ENCODE measurements at places on chromosomes 5 and 9.
A peak's percentile ranks its signal among the peaks of the same experiment; 100 is the strongest.

DNA sequence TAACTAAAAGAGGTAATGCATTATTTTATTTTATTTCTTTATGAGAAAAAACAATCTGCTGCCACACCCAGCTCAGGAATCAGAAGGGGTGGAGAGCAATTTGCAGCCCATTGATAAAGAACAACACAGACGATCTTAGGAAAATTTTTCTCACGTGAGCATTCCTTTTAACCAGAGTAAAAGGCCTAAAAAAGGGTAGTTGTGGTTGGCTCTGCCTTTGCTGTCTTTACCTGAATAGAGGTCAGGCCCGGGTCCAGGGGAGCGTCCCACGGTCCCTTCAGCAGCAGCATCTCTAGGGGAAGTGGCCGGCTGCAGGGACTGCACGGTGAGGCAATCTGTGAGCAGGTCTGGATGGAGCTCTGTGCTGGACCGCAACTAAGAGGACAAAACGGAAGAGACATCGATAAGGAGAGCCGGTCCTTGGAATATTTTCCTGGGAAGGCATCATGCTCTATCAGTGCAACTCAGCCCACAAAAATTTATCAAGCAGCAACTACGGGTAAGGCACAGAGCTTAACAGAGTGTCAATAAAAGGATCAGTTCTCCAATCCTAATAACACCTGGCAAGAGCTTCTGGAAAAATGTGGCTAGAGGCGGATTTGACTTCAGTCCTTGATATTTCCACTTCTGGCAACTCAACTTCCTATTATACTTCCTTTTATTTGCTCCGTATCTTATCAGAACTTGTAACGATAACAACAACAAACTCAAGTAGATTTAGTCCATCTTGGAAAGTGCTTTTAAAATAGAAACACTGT, 372.8 kb upstream of the RFX3 start:
- no peak for DNase-seq

DNA sequence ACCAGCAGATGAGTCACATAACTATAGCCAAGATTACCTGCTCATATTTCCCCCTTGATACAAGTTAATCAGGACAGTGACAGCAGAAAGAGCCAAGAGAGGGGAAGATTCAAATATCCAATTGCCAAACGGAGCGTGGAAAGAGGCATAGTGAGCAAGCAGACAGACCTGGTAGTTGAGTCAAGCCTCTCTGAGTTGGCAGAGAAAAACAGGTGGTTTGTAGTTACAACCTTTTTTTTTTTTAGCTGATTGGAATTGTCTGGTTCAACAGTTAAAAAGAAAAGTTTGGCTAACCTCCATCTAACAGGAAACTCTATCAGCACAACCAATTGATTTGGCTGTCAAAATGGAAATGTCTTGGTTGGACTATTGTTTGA, 272.1 kb downstream of the TLE1 start:
- DNase-seq = no peak

- no peak for DNase-seq
Observed at GRCh38 chr5:39843767-39844166, 419.0 kb upstream of the DAB2 start.

DNA sequence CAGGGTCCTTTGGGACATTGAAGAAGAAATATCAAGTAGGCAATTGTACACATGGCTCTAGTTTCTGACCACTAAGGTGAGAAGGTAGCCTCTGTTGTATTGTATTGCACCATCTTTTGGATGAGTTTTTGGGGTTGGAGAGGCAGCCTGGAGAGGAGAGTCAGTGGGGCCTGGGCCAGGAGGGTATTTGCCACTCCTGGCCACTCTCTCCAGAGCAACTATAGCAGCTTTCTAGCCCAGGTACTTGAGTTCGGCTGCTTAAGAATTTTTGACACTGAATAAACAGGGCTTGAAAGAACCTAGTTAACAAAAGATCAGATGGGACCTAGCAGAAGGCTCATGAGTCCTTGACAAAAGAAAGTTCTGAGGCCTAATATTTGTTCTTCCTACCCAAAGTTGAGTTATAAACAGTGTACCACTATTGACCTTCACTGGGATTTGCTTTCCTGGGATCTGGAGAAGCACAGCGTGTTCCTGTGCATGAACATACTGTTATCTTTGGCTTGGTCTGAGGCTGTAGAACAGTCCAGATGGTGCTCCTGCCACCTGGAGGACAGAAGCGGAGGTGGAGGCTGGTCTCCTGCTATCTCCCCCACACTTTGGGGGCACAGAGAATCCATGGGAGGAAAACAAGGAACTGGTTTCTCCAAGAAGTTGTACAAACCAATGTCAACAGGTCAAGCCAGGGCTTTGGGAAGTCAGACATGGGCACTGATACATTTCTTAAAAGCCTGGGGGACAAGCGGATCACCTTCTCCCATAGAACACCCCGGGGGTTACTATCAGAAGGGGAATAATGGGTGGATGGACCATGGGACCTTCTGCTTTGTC, 110.4 kb upstream of the LIFR start:
- DNase-seq = peak; percentile 7

DNA sequence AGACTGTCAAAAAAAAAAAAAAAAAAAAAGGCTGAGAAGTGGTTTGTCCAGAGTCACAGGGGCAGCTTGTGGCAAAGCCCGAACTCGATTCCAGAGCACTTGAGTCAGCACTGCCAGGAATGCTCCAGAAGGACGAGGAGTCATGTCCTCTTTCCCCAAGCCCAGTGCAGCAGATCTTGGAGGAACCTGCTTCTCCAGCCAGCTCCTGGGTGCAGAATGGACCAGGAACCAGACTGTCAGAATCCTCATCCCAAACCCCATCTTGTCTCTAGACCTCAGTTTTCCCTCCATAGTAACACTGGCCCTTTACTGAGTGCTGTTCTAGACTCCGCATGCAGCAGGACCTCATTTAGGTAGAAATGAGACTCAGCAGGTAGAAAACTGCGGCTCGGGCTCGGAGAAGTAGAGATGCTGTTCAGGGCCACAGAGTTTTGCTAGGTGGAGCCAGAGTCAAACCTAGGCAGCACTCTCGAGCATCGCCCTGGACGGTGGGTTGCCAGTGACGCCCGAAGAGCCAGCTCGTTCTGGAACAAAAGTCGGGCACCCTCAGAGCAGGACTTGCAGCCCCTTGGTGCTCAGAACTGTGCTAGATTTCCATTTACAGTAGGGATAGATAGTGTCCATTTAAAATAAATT, 15.4 kb downstream of the CD74 start:
- no peak for DNase-seq

DNA sequence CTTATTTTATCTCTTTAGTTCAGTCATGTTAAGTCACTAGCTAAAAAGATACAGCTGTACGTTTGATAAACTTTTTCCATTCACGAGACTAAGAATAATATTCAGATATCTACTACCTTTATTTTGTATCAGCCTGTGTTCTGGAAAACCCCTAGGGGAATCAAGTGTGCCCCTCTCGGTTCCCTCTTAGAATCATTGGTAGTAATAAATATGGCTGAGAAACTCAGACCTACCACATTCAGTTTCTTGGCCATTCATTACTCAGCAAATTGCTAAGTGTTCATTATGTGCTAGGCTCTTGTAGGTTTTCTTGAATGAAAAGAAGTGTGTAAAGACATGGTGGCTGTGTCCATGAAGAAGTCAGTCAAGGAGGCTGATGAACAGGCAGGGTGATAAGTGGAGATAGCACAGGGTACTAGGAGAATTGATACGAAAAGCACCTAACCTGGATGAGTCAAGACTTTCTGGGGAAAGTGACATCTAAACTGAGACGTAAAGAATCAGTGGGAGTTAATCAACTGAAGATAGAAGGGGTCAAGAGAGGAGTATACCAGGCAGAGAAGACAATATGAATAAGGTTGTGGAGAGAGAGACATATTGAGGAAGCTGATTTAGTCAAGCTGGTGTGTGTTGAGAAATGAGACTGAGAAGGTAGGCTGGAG, 86.2 kb downstream of the CSNK1G3 start:
- no peak for DNase-seq

GRCh38 chr9:26413611-26414010, 479.0 kb downstream of the CAAP1 start:
- DNase-seq = no peak

- DNase-seq = peak; percentile 65
Observed at GRCh38 chr9:130172161-130172857, at the start of gene NCS1. Gene NCS1, plus strand, starts transcription at chr9:130172404. Its CDS starts 260 bp downstream, at chr9:130172664.

DNA sequence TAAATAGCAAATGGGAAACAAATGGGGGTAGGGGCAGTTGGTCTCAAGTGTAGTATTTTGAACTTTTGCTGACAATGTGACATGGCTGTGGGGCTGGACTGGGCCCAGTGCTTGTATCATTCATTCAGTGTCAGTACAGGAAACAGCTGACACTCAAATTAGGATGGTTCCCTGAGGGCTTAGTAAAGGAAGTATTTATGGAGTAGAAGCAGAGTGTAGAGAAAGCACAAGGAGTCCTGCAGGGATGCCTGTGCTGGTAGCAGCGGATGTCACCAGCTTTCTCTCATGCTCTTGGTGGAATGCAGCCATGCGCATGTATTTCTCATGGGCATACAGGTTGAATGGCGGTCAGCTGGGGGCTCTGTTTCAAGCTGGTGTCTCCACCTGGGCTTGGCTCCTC, 72.9 kb upstream of the SLC44A1 start:
- no peak for DNase-seq
